ENCODE measurements at places on chromosomes 2 and 18. TPM values are rescaled to one million over a fixed set of nuclear protein-coding genes. Genes with fewer than 3 reads are reported as not detected.

Gene BCL11A
- total RNA-seq, result 2.3 TPM

Gene ANKRD30BL
- not detected for total RNA-seq

Gene DYNAP
- total RNA-seq, result not detected

- no peak for DNase-seq
Measured at GRCh38 chr18:2534906-2535305, 36.4 kb downstream of the METTL4 start.

- DNase-seq, result no peak
Measured at GRCh38 chr2:190404487-190404886, 3.7 kb upstream of the MFSD6 start.

All from CD4-positive, alpha-beta T cell (primary cell).